Memory B cell (primary cell): ENCODE measurements at places on chromosomes 6 and 20.

DNA sequence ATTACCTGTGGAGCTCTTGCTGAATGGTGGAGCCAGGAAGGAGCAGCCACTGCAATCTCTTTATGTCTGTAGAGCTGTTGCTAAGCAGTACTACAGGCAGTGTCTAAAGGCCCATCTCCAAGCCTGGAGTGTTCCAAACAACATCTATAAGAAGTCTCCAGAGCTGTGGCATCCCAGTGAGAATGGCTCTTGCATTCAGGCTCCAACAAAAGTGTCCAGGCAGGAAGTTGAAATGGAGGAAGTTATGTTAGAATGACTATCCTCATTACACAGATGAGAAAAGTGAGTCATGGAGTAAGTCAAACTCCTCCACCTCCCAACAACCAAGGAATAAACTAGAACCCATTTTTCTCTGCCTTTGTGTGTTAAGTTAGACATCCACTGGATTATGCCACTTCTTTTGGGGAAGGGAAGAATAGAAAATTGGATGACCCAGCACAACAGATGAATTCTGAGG, 288.5 kb upstream of the STXBP5 start:
- DNase-seq, result no peak

- DNase-seq, result no peak
Measured at GRCh38 chr6:132830334-132830751, 16.0 kb downstream of the RPS12 start.

DNA sequence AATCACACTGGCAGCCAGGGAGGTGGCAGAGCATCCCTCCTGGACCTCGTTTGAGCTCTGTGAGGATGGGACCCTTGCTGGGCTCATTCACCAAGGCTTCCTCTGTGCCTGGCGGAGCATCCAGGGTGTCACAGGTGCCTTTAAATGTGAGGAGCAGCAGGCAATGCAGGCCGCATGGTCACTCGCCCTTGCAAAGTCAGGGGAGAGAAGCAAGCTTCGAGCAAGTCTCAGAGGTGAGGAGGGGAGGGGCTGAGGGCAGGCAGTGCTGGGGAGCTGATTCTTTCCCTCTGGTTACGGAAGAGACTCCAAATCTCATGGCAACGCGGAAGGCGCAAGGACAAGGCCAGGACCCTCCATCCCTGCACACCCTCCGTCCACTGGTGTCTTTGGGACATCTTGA, 182.7 kb upstream of the PMEPA1 start:
- no peak for DNase-seq

DNA sequence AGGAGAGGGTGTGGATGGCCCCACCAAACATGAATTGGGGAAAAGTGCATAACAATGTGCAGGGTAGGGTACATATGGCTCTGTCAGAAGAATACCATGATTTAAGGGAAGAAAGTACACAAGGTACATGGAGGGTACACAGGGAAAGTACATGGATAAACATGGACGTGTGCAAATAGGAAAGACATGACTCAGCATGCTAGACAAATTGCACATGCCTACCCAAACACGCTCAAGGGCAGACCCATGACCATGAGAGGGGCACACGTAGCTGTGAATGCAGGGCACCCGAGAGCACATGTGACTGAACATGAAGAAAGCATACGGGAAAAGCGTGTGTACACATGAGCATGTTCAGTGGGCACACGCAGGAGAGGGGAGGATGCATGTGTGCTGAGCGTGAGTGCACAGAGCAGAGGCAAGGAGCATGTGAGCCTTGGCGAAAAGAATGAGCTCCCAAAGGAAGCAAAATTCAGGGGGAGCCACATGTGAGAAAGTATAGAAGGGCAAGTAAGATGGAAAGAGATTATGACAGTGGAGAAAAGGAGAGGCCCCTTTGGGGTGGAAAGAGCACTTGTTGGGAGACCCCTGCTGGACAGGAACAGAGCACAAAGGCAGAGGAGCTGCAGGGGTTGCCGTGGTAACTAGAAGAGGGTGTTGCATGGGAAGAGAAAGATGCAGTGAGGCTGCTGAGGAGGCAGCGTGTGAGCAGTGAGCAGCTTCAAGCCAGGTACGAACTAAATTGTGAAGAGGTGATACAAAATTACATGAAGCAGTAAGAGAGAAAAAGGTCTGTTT, 17.8 kb downstream of the OR2H2 start:
- no peak for DNase-seq

- DNase-seq, result peak; percentile 73
Measured at GRCh38 chr6:73519926-73520687, 725 bp downstream of the EEF1A1 start.

- no peak for DNase-seq
Measured at GRCh38 chr6:105855433-105855832, 230.7 kb upstream of the PRDM1 start.

DNA sequence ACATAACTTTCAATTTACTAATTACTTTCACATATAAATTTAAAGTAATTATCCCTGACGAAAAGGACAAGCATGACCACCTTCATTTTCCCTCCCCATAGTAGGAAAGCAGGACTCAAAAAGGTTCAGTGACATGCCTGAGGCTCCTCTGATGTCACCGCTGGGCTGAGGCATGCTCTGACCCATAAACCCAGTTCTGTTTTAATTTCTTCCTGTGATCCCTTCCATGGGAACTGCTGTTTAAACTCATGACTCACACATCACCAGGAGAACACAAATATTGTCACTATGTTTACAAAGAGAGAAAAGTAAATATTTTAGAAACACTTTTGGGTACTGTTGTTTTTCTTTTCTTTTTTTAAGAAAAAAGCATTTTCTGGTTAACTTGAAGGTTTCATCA, 38.0 kb upstream of the NR2E1 start:
- no peak for DNase-seq

GRCh38 chr20:44406572-44407137, 51.2 kb downstream of the HNF4A start:
- no peak for DNase-seq

GRCh38 chr20:60201198-60201835, 243.1 kb downstream of the CDH26 start:
- no peak for DNase-seq

DNA sequence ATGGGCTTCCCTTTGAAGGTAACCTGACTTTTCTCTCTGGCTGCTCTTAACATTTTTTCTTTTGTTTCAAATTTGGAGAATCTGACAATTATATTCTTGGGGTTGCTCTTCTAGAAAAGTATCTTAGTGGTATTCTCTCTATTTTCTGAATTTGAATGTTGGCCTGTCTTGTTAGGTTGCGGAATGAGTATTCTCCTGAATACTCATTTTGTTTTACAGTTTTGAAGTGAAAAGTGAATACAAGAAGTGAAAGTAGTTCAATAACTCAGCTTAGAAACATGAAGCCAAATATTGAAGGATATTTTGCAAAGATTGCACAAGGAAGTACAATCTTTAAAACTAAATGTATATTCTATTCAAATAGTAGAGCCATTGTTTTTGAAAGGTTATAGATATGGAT, 120.2 kb upstream of the MAP3K4 start:
- no peak for DNase-seq

- no peak for DNase-seq
Measured at GRCh38 chr20:44464514-44464913, 11.2 kb upstream of the TTPAL start.

GRCh38 chr6:163745536-163746400, 331.2 kb downstream of the QKI start:
- DNase-seq, result no peak

DNA sequence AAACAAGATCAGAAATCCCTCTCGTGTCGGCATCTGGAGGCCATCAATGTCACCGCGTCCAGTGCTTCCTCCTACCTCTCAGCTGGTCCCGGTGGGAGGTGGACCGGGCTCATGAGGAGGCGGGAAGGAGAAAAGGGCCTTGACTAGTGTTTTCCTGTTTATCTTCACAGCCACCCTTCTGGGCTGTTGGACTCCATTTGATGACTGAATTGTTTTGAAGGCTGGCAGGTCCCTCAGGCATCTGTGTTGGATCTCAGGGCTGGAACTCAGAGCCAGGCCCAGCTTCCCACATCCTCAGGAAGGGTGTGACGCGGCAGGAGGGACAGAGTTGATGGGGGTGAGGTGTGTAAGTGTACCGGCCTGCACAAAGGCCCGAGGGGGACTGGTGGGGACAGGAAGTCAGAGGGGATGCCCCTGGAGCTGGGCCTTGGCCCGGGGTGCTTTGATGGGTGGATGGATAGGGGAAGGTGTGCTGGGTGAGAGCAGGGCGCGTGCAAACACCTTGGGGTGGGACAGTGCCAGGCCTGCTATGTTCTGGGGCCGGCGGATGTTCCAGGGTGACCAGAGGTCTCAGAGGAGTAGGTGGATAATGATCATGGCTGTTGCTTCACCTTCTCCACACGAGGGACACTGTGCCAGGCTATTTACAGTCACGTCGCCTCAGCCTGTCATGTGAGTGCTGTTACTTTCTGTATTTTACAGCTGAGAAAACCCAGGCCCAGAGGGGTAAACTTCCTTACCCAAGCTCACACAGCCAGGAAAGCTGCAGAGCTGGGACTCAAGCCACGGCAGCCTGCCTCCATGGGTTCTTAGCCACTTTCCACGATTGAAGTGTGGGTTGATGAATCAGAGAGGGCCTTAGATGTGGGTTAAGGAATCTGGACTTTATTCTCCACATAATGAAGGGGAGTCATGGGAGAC, 17.9 kb upstream of the CHMP4B start:
- no peak for DNase-seq

DNA sequence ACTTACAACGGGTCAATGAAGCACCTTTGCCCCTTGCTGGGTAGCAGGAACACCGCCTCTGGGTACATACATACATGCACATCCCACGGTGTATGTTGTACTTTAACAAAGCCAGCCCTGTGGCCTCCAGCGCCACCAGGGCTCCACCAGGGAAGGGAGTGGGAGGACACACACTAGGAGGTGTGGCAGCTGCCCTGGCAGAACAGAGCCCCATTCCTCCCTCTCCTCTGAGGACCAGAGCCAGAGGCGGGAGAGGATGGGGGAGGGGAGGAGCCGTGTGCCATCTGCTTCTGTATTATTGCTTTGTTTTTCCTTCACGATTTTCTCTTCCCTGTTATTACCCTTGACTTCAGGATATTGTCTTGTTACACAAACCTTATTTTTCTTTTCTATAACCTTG, 105.8 kb upstream of the TRAF3IP2 start:
- no peak for DNase-seq

DNA sequence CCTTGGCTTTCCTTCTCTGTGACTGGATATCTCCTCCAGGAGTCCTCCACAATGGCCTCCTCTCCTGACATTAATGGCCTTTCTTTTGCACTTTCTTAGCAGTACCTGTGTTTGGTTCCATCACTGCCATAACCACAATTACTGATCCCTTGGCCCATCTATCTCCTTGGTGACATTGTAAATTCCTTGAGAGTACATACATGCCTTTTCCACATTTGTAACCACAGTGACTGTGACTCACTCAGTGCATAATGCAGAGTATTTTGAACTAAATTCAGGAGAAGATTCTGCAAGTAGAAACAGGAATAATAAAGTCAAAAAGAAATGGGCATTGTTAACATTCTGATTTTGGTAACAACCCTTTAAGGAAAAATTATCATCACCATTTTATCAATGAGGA, 197.2 kb upstream of the SOX4 start:
- DNase-seq, result no peak

GRCh38 chr20:5662769-5663168, 87.4 kb upstream of the SHLD1 start:
- no peak for DNase-seq

DNA sequence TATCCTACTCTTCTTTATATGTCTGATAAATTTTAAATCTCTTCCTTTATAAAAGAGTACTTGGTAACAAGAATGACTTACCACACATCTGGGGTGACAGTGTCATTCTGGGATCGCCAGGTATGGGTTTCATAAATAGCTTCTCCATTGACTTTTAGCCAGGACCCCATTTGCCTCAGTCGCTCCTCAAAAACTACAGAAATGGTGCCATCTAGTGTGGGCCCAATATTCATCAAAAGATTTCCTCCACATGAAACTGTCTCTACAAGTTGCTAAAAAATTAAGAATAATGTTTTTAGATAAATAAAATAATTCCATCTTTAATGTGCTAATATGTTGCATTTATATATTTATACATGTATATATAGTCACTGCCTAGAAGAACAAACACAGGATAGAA, 9.7 kb downstream of the FUCA2 start:
- DNase-seq, result no peak

GRCh38 chr6:168737481-168737880, 296.5 kb downstream of the SMOC2 start:
- no peak for DNase-seq

DNA sequence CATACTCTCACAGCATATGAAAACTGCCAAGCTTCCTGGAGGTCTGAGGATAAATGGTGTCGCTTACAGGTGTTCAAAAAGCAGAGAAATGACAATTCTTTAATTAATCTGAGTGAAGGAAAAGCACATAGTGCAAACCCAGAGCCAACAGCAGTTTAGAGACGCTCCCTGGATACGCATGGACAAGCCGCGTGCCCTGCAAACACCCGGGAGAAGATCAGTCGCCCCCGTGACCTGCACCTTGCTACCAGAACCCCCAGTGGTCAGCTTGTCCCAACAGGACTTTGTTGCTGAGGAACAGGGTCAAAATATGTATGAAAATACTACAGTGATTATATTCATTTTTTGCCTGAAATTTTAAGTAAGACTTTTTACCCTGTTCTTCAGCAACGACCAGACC, 93.9 kb downstream of the PSMG4 start:
- DNase-seq, result no peak

DNA sequence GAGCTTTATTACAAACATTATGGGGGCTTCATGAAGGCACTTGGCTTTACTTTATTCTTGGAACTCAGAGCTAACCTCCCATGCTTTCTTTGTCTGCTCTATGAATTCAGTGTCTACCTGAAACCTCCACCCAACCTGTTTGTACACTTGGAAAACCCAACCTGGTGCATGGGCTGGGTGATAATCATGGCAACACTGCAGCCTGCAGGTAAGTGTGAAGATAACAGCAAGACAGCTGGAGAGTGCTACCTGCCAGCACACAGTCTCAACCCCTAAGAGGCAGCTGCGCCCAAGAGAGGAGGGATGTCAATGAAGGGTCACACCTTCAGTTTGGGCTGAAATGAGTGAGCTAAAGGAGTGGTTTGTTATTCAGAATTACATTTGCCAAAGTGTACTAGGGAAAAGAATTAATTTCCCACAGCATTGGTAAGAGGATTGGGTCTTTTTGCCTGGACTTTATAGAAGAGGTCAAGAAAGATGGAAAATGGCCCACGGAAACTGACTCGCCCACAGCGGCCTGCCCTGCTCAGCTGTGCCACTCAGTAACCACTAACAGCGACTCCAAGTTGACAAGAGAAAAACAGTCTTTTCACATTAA, 24.4 kb downstream of the FOXQ1 start:
- DNase-seq, result no peak

- DNase-seq, result no peak
Measured at GRCh38 chr6:33620158-33620855, 815 bp upstream of the ITPR3 start.

- no peak for DNase-seq
Measured at GRCh38 chr20:40648210-40649072, 40.6 kb downstream of the MAFB start.

- no peak for DNase-seq
Measured at GRCh38 chr20:35611482-35611881, 4.1 kb upstream of the SPAG4 start.

GRCh38 chr6:20574355-20574754, 40.1 kb downstream of the CDKAL1 start:
- DNase-seq, result no peak
